ENCODE measurements at places on chromosomes 11 and 22.
A peak's percentile ranks its signal among the peaks of the same experiment; 100 is the strongest.

GRCh38 chr11:21909145-21909544, 283.7 kb upstream of the ANO5 start:
- DNase-seq, result no peak

- DNase-seq, result peak; percentile 70
Observed at GRCh38 chr11:5600374-5600851, 4.0 kb downstream of the TRIM6 start.

DNA sequence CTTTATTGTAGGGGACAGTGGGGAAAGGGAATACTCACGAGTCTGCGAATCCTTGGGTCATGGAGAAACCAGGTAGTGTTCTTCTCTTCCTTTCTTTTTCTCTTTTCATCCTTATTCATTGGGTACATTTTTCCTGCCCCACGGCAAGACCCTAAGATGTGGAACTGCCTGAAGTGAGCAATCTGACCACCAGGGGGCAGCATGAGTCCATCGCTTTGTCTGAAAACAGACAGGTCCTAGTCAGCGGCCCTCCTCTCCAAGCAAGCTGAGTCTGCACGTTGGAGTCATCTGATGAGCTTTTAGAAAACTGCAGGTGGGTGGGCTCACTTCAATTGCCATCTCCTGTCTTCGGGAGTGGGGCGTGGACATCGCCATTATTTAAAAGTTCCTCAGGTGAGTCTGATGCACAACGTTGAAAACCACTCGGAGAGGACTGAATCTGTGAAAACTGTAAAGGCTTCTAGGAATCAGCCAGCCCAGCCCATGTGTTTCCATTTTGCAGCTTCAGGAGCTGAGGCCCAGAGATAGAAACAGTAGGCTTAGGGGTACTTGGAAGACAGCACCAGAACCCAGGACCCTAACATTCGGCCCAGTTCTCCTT, 34.0 kb upstream of the FBXO3 start:
- peak; percentile 40 for DNase-seq

- DNase-seq, result peak; percentile 53
Observed at GRCh38 chr11:74371269-74372052, 26.8 kb downstream of the PGM2L1 start.

- DNase-seq, result no peak
Observed at GRCh38 chr11:77602381-77603088, 12.8 kb downstream of the AQP11 start.

DNA sequence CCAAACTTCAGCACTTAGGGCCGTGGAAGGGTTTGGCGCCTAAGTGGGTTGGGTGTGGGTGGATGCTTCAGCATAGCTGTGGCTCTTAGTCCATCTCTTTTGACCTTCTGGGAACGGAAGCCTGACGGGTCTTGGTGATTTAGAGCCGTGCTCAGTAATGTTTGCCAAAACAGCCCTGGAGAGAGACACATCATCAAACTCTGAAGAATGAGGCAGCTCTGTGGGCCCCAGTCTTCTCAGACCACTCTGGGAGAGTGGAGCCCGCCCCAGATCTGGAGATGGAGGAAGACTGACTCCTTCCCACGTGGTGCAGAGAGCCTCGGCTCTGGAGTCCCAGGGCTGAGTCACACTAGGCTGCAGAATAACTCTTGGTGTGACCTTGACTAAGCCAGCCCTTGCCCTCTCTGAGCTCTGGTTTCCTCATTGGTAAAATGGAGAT, 168.9 kb downstream of the C11orf91 start:
- no peak for DNase-seq

- DNase-seq, result no peak
Observed at GRCh38 chr11:45652781-45653180, 12.6 kb downstream of the CHST1 start.

DNA sequence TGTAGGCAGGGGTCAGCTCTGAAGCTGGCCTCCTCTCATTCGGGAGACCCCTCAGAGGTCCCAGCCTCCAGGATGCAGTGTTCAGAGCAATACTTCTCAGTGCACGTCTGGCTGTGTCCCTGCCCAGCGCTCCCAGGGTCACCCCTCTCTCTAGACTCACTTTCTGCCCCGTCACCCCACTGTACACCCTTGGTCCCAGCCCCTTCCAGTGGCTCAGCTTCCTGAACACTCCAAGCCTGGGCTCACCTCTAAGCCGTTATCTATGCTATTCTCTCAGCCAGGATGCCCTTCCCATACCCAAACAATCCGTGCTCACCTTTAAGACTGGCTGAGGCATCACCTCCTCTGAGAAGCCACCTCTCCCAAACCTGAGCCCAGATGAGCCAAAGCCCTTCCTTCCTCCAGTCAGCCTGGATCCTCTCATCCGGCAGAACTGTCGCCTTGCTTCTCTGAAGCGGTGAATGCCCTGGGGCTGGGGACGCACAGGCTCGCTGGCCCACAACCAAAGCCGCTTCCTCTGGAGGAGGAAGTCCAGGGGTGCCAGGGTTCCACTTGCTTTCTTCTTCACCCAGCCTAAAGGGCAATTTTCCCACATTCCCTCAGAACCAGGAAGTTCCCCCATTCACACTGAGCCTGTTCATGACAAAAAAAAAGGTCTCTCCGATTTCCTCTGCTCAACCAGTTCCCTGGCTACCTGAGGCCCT, 13.7 kb upstream of the CDKN1C start:
- no peak for DNase-seq

DNA sequence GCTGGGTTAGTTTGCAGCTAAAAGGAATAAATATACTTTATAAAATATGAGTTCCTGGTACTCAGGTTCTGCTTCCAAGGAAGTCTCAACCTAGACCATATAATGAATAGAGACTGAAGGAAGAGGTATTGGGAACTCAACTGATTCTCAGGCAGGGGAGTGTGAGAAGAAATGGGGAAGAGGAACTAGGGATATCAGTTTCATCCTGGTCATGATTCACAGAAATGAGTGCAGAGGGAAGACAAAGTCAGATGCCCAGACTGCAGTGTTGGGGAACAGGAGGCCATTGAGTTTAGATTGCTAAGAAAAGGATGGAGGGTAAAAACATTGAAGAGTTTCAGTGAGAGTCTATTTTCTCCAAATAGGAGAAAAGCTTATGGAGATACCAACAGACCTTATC, 28.8 kb downstream of the PLAAT5 start:
- DNase-seq, result no peak

- DNase-seq, result no peak
Observed at GRCh38 chr11:100727410-100727809, 40.3 kb downstream of the ARHGAP42 start.

DNA sequence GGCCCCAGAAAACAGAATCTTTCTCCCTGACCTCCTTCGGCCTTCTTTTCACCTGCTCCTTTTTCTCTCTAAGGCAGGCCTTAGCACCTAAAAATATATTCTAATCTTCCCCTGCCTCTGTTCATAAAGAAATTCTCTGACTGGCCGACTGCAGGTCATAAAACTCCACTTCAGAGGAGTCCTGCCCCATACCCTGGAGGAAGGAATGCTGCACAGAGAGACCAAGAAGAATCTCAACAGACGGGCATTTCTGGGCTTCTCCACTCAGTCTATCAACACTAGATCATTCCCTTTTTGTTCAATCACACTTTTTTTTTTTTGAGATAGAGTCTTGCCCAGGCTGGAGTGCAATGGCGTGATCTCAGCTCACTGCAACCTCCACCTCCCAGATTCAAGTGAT, 19.7 kb upstream of the PGA3 start:
- no peak for DNase-seq

DNA sequence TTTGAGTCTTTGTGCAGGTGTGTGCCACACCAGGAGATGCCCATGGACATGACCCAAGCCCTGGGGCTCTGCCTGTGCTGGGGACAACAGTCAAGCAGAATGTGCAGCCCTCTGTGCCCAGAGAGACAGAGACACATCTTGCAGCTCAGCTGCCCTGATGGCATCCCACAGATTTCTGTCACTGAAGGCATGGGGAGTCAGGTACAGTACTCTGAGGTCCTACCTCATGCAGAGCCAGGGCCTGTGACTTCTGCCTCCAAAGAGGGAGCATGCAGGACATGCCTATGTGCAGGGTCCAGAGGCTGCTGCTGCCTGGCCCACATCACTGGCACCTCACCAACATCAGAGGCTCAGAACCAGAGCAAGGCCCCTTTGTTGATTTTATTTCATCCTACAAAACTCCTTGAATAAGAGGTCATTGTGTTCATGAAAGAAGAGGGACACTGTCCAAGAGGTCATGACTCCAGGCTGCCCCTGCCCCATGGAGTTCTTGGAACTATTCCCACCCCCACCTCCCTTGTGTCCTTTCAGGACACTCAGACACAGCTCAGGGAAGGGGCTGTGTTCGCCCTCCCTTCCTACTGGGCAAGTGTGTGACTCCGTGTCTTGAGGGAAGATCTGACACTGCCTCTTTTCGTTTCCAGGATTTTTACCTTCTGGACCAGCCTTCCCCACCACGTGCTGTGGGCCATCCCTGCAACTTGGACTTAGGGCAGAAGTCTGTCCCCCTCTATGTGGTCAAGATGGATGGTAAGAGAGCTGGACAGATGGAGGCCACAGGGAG, 62.3 kb downstream of the BTG4 start:
- DNase-seq, result no peak

- no peak for DNase-seq
Observed at GRCh38 chr11:17643506-17644405, 75.6 kb upstream of the MYOD1 start.

- no peak for DNase-seq
Observed at GRCh38 chr11:1297576-1298473, 11.6 kb downstream of the TOLLIP start.

- DNase-seq, result peak; percentile 38
Observed at GRCh38 chr22:28917747-28918549, 34.6 kb downstream of the ZNRF3 start.

DNA sequence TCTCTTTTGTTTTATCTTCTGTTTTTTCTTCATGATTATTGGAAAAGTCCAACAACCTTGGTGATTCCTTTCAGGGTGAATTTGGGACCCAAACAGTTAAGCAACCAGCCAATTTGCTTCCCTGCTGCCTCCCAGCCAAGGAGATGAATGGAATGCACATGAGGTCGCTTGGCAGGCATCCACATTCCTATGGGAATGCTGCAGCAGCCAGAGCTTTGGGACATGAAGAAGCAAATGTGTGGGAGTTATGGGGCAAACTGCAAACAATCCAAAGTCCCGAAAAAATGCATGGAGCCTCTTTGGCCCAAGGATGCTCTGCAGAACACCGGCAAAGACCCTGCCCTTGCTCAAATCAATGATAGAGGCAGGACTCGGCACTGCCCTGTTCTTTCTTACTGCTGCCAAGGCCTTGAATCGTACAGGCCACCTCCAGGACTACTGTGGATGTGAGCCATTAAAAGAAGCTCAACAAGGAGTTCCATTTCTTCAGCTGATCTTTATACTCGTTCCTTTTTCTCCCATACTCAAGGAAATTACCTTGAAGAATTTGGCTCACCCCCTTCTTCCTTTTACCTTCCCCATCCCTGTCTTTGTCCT, 117.3 kb upstream of the TEAD1 start:
- peak; percentile 44 for DNase-seq

- no peak for DNase-seq
Observed at GRCh38 chr11:72301486-72301885, 57.5 kb upstream of the PHOX2A start.

- DNase-seq, result no peak
Observed at GRCh38 chr22:50625131-50625567, 2.8 kb downstream of the ARSA start.

DNA sequence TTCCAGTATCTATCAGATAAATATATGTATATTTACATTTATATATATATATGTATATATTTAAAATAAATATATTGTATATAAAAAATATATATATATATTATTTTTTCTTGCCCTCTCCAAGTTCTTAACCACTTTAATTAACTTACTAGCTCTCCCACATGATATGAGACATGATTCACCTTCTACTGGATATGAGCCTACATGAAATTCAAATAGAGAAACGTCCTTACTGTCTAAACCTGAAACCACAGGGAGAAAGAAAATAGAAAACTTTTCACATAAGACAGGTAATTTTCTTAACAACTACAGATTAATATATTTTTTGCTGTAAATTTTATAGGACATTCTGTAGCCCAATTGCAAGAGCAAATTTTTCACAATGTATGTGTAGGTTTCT, 391.6 kb downstream of the ETS1 start:
- DNase-seq, result no peak

DNA sequence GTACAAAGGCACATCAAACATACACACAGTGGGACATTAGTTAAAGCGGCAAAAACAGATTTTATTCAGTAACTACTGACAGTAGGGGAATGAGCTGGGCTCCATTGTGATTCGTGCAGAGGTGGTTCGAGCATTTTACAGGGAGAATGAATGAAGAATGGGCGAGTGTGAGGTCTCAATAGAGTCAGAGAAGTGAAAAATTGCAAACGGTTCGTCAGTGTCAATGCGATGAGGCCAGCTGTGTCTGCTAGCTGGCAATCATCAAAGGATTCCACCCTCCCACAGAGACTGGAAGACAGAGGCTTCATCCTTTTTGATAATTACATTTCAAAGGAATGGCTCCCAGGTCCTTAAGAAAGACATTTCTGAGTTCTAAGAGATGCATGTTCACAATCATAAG, 17.4 kb downstream of the OR4D9 start:
- DNase-seq, result no peak
